ENCODE measurements at places on chromosomes 11 and 22.

GRCh38 chr22:39965748-39966147, 5.6 kb downstream of the TMA7B start:
- no peak for DNase-seq

DNA sequence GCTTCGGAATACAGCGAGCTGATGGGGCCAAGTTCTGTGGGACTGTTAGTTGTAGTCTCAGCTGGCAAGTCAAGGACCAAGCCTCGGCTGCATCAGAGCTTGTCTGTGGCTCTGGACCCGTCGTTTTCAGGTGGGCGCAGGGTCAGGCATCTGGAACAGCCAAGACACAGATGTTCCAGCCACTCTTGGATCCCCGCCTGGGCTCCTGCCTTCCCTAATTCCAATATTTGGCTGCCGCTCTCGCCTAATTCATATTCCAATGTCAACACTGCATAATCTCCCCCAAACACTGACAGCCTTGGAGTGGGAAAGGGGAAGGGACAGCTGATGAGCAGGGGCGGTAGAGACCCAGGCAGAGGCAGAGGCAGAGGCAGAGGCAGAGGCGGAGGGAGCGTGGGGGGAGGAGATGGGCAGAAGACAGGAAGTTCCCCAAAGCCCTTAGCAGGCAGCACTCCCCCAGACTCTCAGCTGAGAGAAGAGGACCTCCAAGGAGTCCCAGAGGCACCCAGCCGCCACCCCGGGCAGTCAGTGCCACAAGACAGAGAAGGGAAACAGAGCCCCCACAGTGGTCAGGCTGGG, 49.6 kb upstream of the SLC35C1 start:
- DNase-seq, result no peak

GRCh38 chr11:119115484-119116234, 5.7 kb upstream of the HINFP start:
- no peak for DNase-seq

DNA sequence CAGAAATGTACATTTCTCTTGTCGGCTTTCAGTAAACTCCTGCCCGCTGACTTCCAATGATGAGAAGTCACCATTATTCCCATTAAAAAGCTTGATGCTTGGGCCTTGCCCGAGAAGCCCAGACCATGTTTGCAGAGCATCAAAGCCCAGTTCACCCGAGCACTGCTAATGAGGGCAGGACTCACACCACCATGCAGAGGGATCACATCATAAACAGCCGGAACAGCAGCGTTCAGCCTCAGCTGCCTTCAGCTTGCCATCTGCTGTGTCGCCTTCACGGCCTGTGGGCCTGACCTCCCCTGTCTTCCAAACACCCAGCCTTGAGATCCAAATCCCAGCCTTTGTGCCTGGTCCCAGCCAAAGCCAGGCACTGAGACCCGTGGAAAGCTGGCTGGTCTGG, 105.4 kb upstream of the CSNK2A3 start:
- no peak for DNase-seq

DNA sequence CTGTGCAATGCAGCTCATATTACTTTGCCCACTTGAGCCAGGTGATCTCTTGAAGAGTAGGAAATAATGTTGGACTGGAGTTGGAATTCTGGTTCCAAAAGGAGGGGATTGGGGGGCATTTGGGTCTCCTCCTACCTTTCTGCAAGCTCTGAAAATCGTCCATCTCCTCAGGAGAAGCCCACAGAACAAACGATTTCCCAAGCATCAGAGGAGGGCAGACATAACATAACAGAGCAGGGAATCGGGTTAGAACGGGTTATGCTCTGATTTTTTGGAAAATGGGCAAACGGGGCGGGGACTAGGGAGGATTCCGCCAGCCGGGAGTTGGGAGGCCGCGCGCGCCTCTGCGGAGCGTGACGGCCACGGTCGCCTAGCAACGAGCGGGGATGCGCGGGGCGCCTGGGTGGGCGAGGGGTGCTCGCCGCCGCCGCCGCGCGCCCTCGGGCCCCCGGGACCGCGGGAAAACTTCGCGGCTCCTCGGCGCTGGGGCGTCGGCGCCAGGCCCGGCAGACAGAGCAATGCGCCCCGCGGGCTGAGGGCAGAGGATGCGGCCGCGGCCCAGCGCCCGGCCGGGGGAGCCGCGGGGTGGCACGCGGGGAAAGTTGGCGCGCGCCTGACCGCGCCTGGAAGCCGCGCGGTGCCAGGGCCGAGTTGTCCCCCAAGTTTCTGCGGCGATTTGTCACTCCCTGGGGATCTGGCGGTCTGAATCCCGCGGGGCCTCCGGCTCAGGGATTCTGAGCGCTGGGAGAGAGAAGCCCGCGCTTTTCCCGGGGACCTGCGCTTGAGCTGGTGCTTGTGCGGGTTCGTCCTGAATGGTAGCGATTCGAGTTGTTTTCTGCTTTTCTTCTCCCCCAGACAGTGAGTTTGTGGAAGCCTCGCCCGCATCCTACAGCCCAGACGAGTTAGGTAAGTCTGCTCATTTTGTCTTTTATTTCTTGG, 27.8 kb upstream of the AMOTL1 start:
- no peak for DNase-seq

GRCh38 chr22:24379536-24379935, 47.9 kb upstream of the ADORA2A start:
- DNase-seq, result no peak

DNA sequence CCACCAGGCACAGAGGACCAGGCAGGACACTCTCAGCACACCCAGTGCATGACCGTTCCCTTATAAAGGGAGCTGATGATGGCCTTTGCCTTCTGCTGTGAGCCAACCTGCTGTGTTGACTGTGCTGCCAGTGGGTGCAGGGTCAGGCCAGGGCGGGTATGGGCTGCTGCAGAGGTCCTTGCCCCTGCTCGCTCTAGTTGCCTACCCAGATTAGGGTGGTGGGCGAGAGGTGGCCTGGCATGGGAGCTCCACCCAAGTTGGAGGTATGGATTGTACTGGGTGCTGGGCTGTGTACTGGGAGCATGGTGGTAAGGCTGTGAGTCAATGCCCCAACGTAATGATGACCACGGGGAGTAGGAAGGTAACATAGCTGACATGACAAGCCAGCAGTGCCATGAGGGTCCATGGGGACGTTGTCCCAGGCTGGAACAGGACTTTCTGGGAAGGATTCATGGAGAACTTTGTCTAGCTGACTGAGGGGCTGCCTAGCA, 24.5 kb upstream of the CYP2D6 start:
- no peak for DNase-seq

DNA sequence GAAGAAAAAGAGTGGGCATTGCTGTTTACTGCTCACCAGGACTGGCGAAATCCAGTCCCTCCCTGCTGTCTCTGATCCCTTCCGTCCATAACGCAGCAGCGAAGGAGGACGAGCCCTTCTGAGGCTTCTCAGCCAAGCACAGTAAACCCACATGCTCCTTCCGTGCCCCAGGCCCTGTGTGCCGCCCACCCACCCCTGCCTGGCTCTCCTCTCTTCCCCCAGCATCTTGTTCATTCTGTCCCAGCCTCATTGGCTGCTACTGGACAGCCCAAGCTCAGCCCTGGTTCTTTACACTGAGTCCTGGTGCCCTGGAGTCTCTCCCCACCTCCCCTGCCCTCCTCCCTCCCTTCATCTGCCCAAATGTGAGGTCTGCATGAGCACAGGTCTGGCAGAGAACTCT, 559.7 kb downstream of the BRD1 start:
- DNase-seq, result no peak

GRCh38 chr11:1153951-1154493, 3.7 kb upstream of the MUC5AC start:
- no peak for DNase-seq

GRCh38 chr22:45763236-45763624, 91.6 kb downstream of the ATXN10 start:
- no peak for DNase-seq

Data from stimulated activated CD8-positive, alpha-beta memory T cell treated with anti-CD3 and anti-CD28 coated beads, Interleukin-7, amount 100 ng/mL, for 1 hour (primary cell).